Muscle of arm (tissue), 14 donors: ENCODE measurements at places on chromosomes 5 and 9. TPM values are rescaled to one million over a fixed set of nuclear protein-coding genes. Genes with fewer than 3 reads are reported as not detected.

SLC36A2 gene
- 0.51 TPM for polyA plus RNA-seq

HK3 gene
- polyA plus RNA-seq: 0.63 TPM

TRAPPC13 gene
- polyA plus RNA-seq: not detected

ORM2 gene
- not detected for polyA plus RNA-seq

GGTA1 gene
- polyA plus RNA-seq: 9.6 TPM

NXNL2 gene
- 0.32 TPM for polyA plus RNA-seq

NIPAL4 gene
- polyA plus RNA-seq: 1.9 TPM

OR13F1 gene
- polyA plus RNA-seq: not detected

DIRAS2 gene
- 2.8 TPM for polyA plus RNA-seq

SPINK4 gene
- not detected for polyA plus RNA-seq

FLT4 gene
- 6.5 TPM for polyA plus RNA-seq

MEIKIN gene
- polyA plus RNA-seq: not detected

CCDC183 gene
- 3.7 TPM for polyA plus RNA-seq

TLE1 gene
- polyA plus RNA-seq: 52.7 TPM

PCDHB10 gene
- 3.4 TPM for polyA plus RNA-seq

CFAP90 gene
- polyA plus RNA-seq: 0.15 TPM

DNA sequence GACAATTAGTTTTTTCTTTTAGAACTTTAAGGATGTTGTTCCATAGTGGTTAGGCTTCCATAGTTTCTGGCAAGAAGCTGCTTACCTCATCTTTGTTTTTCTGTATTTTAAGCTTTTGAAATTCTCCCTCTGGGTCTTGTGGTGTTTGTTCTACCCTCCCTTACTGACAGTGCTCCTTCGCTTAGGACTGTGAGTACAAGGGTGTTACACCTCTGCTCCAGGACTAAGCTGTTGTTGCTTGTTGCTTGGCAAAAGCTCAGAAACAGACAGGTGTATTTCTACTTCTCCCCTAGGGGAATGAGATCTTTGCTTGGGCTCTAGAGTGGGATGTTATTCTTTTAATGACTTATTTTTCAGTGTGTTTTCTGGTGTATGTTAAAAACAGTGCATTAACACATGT lies 225.2 kb downstream of the WDR70 start:
- no peak for DNase-seq

GRCh38 chr5:156927545-156927944 lies 35.5 kb downstream of the TIMD4 start:
- DNase-seq: no peak

DNA sequence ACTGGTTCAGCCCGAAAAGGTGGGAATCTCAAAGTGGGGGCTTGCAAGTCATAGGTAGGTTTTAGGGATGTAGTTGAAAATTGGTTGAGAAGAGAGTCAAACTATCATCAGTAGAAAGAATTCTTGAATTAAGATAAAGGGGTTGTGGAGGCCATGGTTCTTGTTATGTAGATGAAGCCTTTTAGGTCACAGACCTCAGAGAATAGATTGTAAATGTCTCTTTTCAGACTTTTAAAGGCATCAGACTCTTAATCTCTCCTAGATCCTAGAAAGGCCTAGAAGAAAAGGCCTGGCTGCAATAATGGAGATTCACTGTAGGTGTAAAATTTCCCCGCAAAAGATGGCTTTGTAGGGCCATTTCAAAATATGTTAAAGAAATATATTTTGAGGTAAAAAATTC lies 96.4 kb downstream of the PSAT1 start:
- no peak for DNase-seq

DNA sequence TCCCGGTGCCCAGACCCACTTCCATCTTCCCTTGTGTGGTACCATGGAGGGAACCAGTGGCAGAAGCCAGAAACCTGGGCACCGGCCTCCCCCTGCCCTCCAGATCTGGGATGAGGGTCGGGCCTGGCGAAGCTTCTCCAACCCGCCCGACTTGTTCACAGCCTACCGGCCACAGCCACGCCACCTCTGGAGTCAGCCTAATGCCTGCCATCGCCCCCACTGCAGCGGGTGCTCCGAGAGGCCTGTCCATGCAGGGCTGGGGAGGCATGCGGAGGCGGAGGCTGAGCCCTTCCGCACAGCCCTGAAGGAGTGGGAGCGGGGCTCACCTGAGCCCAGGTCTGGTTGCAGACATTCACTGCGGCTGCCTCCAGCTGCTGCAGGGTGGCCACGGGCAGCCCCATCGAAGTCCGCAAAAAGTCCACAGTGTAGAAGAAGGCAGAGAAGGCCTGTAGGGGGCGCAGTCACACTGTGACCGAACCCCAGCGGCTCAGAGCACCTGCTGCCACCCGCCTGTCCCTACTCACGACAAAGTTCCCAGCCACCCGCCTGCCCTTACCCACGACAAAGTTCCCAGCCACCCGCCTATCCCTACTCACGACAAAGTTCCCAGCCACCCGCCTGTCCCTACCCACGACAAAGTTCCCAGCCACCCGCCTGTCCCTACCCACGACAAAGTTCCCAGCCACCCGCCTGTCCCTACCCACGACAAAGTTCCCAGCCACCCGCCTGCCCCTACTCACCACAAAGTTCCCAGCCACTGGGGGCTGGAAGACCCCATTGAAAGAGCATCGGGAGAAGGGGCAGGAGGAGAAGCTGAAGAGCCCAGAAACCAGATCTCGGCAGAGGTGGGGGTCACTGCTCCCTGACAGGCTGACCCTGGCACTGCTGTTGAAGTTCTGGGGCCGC lies 3.8 kb upstream of the NPDC1 start:
- DNase-seq: no peak

DNA sequence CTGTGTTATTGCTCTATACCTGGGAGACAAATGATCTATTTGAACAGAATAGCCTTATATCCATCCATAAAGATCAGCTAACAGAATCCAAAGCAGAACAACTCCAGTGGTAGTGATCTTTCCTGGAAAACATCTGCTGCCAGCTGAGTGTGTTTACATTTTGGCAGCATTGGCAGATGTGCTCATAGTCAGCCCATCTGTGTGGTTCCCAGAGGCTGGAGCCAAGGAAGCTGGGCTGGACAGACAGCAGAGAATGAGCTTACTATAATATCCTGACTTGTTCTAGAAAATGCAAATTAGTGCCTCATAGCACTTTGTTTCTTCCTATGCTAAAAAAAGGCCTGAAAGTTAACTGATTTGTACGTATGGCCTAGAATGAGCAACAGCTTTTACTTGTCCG lies 99.7 kb downstream of the ST8SIA4 start:
- DNase-seq: no peak

GRCh38 chr5:136004436-136004835 lies 24.4 kb upstream of the TGFBI start:
- no peak for DNase-seq

GRCh38 chr9:21591221-21592062 lies 109.3 kb upstream of the IFNE start:
- no peak for DNase-seq

GRCh38 chr9:96484521-96484931 lies 34.6 kb downstream of the HABP4 start:
- no peak for DNase-seq

DNA sequence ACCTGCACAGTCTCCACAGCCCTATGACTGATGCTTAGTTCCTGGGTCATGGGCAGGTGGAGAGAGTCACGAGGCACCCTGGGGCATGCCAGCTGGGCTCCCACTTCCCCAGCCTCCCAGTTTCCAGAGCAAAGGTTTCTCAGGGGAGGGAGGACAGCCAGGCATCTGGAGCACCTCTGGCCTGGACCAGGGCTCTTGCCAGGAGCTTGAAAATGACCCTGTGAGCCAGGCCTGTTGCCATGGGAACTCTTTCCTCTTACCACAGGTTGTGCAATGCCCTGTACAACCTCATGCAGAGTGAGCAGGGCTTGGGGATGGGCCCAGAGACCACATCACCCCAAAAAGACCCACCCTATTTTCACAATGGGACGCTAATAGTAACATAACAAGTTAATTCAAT lies 113.1 kb downstream of the PSD2 start:
- DNase-seq: no peak

DNA sequence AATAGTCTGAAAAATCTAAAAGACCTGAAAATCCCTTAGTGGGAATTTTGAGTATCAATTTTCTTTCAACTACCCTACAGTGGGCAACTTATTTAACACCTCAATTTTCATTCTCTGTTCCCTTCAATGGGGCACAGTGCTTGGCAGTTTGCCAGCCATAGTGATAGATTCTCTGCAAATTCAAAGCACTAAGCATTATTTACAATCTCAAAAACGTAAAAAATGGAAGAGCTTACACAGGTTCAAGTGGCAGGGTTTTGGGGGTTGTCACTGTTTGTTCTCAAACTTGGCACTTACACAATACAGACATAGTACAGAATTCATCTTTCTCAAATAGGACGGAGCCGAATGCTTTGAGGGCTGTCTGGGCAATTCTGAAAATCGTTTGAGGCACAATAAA lies 515.0 kb downstream of the EFNA5 start:
- no peak for DNase-seq

- DNase-seq: no peak
Measured at GRCh38 chr5:160970605-160971191, 118.7 kb upstream of the ATP10B start.

GRCh38 chr5:13248253-13248652 lies 696.2 kb downstream of the DNAH5 start:
- DNase-seq: peak; percentile 13

DNA sequence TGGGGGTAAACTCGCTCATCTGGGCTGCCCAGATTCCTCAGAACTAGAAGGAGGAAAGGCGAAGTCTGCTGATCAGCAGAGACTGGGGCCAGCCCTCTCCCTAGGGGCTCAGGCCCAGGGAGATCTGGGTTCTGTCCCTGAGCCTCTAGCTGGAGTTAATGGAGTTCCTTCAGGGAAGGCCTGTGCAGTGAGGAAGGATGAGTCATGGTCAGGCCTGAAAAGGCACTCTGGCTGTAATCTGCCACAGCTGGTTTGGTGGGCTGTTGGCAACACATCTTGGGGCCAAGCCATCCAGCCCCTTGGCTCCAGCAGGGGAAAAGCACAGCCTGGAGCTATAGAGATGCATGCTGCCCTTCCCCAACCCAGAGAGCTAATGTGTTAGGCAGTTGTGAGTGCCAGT lies 459.6 kb downstream of the PRELID2 start:
- DNase-seq: no peak

DNA sequence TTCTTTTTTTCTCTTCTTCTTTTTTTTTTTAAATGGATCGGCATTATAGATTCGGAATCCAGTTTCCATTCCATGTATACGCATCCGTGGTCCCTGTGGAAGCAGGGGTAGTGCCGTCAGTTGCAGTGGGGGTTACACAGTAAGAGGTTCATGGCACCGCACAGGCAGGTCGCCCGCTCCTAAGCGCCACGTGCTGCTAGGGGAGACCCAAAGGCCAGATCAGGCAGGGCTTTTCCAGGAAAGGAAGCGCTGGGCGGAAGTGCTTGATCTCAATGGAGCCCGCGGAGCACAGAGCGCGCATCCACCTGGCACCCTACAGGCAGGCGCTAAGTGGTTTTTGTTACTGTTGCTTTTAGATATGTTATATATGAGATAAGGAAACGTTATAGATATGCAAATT lies 174.8 kb upstream of the OR13F1 start:
- DNase-seq: no peak

- no peak for DNase-seq
Measured at GRCh38 chr9:78620303-78620702, 323.4 kb downstream of the PSAT1 start.

DNA sequence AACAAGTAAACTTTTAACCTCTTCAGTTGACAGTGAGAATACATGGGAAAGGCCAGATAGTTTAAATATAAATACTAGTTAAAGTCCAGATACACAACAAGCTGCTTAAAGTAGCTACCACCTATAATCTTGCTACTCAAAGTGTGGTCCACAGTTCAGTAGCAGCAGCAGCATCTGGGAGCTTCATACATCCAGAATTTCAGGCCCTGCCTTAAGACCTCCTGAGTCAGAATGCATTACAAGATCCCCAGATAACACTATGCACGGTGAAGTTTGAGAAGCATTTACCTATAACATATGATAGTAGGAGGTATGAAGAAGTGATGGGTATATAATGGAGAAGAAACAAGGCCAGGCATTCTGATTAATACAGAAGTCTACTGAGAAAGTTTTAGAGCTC lies 244.5 kb downstream of the EFNA5 start:
- no peak for DNase-seq

- no peak for DNase-seq
Measured at GRCh38 chr5:135105105-135105484, 71.1 kb upstream of the PITX1 start.

- no peak for DNase-seq
Measured at GRCh38 chr5:81753429-81753828, 2.5 kb upstream of the SSBP2 start.

- DNase-seq: no peak
Measured at GRCh38 chr9:93587651-93588347, 11.4 kb downstream of the PHF2 start.

DNA sequence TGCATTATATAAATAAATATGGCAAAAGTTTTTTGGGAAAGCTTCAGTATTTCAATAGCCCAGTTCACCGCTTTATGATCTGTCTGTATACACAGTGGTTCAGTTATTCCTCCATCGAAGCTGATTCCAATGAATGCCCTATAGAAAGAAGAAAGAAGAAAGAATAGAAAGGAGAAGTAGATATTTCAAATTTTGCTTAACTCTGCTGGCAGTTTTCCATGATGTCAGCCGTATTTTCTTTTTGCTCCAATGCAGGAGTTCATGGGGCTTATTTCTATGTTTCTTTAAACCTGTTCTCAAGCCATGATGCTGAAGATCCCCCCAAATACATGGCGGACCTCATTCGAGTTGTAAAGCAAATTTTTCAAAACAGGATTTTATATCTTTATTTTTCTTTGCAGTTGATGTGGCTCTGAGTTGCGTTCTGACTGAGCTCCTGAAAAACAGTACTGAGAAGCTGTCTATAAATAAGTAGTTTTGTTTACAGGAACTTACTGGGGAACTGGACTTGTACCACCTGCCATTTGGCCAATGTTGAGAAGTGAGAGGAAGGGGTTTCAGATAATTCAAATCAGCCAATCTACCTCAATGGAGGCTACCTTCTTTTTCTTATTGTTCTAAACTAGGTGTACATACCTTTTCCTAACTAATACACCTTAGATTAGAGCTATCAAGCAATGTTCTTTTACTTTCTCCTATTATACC lies 418.5 kb upstream of the MEF2C start:
- DNase-seq: no peak

DNA sequence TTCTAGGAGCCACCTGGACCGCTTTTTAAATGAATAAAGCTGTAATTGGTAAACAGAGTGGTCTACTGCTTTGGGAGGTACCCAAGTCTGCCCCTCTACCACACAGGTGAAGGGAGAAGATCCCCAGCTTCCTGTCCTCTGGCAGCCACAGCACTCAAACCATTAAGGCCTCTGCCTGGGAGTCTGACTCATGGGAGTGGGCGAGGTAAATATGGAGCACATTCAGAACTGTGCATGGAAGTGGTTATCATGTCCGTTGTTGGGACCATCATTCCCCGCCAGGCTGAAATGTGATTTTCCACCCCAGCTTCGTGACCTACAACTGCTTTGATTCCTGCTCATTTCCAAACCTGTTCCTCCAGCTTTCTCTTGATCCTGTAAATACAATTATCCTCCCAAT lies 59.5 kb upstream of the ALDH1B1 start:
- no peak for DNase-seq
